ENCODE measurements at places on chromosomes 7 and 10.

- no peak for DNase-seq
These were observed 113.7 kb downstream of the PHTF2 start for GRCh38 chr7:77912293-77912692.

- DNase-seq = no peak
These were observed 35.9 kb downstream of the SH3PXD2A start for GRCh38 chr10:103819493-103819892.

- no peak for DNase-seq
These were observed 148.2 kb downstream of the KCND2 start for GRCh38 chr7:120421151-120421651.

DNA sequence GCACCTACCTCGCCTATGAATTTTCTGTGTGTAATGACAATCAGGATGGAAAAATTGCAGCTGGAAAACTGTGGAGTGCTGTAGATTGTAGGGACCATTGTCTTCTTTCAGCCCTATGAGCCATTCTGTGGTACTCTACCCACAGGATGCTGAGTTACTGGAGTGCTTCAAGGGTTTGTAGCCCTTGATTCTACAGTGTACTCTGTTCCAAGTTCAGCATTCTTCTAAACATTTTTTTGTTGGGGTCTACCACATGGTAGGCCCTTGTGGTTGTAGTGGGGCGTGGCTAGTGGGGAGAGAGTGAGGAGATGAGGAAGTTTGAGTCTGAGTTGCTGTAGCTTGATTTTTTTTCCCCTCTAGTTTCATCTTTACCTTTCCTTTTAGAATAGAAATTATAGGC is 33.5 kb downstream of the REEP3 start:
- DNase-seq = peak; percentile 56

GRCh38 chr10:129883626-129884397 is 80.3 kb downstream of the EBF3 start:
- DNase-seq = no peak

GRCh38 chr7:7202375-7202720 is 20.0 kb downstream of the C1GALT1 start:
- DNase-seq = no peak

DNA sequence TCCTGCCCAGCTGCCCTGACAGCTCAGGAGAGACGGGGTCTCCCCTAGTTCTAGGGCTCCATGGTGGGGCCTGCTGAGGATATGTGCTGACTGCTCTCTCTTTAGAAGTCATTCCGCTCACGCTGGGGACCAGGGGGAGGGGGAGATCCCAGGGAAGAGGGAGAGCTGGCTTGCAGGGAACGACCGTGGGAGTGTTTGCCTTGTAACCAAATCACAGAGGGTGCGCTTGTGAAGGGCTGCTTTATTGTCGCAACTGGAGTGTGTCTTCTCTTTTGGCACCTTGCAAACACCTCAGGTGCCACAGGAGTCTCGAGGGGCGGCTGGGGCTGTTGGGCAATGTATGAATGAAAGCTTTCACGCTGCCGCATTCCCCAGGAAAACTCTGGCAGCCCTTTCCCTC is 531.3 kb upstream of the MKI67 start:
- DNase-seq = peak; percentile 37

DNA sequence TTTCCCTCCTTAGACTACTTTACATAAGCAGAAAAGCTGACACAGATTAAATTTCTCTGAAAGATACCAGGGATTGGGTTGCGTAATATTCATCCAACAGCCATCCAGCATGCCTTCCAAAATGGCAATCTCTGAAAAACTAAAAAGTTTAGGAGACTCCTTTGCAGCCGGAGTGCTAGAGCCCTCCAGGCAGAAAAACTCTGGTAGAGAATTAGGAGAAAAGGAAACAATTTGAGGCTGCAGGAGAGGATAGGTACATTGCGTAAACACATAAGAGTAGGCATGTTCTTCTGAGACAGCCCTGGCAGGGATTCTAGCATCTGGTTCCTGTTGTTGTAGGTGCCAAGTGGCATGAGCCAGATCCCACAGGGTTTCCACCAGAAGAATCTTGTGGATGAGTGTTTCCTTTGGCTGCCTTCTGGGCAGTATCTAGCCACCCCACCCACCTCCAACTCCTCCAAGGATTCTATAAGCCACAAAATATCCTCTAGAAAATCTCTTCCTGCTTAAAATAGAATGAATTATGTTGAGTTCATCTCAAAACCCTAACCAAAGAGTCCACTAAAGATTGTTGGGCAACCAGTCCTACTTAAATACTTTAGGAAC is 402.4 kb downstream of the HGF start:
- peak; percentile 50 for DNase-seq

- no peak for DNase-seq
These were observed 8.7 kb downstream of the PDSS1 start for GRCh38 chr10:26706206-26706605.

DNA sequence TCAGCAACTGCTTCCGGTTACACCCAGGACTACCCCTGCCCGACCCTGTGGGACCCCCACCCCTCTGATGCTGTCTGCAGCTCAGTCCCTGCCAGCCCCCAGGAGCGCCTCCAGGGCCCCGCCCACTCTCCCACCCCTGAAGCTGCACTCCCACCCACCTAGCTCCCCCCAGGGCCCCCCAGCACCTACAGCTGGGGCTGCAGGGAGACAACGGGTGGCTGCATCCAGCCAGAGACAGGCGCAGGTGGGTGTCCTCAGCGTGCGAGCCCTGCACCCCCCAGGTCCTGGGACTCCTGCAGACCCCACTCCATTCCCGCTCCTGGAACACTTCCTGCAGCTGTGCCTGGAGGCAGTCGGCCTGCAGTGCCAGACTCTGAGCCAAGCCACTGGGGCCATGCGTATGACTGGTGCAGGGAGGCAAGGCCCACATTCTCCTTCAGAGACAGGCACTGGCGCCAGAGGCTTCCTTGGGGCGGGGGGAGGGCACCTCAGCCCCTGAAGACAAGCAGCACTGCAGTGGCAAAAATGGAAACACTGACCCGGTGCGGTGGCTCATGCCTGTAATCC is 6.1 kb downstream of the CYP2W1 start:
- no peak for DNase-seq

GRCh38 chr7:158272509-158273137 is 315.0 kb downstream of the PTPRN2 start:
- no peak for DNase-seq

DNA sequence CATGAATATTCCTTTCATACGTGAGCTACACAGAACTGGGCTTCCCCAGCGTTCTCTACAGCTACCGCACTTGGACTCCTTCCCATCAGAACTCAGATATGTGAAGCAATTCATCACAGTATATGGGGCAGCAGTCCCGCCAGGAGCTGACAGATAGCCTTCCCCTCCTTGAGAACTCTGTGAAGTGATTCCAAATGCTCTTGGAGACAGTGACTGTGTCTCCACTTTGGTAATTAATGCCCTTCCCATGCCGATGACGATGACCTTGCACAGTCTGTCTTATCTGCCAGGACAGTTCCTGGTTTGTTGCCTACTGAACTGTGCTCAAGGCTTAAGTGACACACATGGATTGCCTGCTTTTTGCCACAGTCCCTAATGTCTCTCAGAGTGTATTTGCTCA is 75.0 kb upstream of the AFAP1L2 start:
- DNase-seq = no peak

DNA sequence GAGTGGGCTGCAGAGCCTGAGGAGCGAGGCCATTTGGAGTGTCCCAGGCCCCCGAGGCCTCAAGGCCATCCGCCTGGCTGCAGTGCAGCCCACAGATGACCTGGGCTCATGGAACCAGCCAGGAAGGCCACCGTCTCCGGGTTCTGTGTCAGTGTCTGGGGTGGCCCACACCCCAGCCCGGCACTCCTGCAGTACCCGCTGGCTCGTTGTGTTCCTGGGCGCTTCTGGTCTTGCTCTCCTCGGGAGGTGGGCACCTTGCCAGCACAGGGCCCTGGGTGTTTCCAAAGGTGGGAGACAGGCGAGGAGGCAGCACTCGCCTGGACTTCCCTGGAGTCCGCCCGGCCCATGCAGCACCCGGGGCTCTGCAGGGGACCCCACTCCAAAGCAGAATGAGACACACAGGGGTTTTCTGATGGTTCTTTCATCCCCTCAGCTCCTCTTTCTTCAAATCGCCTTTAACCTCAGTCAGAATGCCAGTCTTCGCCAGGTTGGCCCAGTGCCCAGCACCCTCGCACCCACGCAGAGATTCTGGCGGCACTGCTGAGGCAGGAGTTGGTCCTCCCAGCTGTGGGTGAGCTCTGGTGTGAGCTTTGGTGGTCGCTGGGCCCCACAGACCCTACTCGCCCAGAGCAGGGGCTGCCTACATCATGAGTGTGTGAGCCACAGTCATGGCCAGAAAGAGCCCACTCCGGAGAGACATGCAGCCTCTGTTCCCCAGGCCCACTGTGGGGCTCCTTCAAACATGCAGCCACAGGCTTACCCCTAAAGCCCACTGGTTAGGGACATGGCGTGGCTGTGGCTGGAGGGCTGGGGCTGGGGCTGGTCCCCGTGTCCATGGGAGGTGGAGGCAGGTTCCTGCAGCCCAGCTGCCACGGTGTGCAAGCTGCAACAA is 155.7 kb downstream of the EBF3 start:
- DNase-seq = no peak

- no peak for DNase-seq
These were observed 172.6 kb downstream of the OTUD1 start for GRCh38 chr10:23611308-23612029.

GRCh38 chr7:49325571-49325970 is 401.2 kb downstream of the CDC14C start:
- DNase-seq = no peak

DNA sequence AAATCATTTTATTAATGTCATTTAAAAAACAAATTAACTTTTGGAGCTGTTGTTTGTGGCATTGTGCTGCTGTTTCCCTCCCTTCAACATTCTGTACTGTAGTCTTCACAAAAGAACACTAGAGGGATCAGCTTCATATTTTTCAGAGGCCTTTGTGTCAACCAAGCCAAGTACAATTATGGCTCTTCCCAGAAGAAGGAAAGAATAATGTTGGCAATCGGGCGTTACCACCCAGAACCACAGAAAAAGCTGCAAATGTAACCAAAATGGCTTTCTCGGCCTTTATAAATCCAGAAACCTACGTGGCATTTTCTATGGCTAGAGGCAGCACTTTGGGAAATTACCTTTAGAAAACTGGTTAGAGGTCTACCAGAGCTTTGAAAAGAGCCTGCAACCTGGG is 98.8 kb upstream of the COL1A2 start:
- peak; percentile 77 for DNase-seq

DNA sequence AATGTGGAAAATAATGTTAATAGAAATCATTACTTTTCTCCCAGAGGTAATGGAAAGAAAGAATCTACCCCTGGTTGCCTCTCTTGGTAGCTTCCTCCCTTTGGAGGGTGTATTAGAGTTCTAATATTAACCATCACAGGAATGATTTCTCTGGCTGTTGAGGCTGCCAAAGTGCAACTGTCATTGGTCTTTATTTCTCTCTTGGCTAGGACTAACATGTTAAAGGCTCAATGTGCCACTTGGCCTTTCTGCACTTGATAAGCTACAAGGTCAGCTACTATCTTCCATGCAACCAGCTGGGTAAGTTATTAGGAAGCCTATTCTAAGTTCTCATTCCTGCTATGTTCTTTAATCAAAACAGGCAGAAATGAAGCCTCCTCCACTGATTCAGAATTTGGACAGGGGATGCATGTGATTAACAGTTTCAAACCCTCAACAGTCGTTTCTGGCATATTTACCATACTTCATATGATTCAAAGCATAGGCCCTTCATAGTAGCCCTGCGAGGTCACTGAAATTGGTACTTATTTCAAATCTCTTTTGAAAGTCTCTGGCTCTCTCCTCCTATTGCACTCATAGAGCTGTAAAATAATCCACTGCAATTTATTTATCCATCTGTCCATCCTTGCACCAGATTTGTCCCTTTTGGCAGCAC is 645.0 kb downstream of the SORCS1 start:
- DNase-seq = no peak

DNA sequence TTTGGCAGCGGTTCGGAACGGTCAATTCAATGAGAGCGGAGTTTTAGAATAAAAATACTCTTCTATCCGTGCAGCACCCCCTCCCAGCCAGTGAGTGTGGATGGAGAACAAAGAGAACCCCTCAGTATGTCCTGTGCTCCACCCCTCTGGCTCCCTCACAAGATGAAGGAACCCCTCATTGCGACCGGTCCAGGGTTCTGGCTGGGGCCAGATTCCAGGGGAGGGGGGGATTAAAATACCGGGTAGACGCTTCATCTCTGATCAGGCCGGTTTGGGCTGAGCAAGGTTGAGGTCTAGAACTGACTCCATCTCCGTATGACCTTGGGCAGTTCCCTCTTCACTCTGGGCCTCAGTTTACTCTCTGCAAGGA is 5.9 kb downstream of the CYP26C1 start:
- no peak for DNase-seq

DNA sequence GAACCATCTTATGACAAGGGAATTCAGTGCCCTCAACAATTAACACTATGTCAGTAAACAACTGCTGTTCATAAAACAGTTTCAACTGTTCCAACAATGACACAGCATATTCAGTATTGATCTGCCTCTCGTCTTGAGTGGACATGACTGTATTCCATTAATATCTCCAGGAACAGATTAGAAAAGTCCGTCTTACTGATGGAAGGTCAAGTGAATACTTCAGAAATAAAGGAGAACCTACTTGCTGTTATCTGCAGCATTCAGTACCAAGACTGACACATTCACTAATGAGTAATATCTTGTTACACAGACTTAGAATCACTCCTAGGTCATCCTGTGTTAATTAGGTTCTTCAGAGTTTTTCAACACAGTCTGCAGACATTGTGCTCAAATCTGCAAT is 12.1 kb downstream of the KBTBD2 start:
- DNase-seq = no peak

- DNase-seq = no peak
These were observed 51.6 kb upstream of the MPP7 start for GRCh38 chr10:28354511-28354910.

- peak; percentile 50 for DNase-seq
These were observed 6.4 kb upstream of the GPR22 start for GRCh38 chr7:107463139-107464078.

GRCh38 chr7:98235901-98236300 is 16.1 kb downstream of the TECPR1 start:
- DNase-seq = no peak

DNA sequence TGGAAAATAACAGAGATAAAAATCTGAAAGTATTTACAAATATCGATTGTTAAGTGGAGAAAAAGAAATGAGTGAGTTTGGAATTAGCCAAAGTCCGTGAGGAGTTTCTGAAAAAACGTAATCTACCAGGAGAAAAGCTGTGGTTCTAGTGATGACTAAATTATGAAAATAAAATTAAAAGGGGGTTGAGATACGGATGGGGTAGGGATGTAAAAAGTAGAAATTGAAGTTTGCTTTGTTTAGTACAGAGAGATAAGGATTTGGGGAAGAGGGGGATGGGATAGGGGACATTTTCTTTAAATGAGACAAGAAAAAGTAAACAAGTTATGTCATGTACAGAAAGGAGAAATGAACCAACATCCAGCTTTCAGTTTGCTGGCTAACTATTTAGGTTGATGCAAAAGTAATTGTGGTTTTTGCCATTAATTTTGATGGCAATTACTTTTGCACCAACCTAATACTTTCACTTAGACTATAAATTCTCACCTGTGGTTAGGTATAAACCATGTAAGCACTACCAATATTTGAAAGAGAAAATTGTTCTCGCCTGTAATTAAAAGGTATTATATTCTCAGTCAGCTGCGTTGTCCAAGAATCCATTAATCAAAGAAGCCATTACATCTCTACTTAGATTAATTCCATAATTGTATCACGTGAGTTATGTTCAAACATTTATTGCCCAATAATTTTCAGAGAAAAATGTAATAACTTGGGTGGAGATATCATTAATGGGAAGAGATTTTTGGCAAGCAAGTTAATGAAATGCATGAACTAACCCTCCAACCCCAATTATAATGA is 143.0 kb upstream of the NRP1 start:
- DNase-seq = no peak
